ENCODE measurements at places on chromosomes 7 and 10.

- no peak for DNase-seq
These were observed 10.8 kb downstream of the BTRC start for GRCh38 chr10:101364721-101365120.

- DNase-seq, result no peak
These were observed 351.4 kb downstream of the MDFIC start for GRCh38 chr7:115273139-115273772.

DNA sequence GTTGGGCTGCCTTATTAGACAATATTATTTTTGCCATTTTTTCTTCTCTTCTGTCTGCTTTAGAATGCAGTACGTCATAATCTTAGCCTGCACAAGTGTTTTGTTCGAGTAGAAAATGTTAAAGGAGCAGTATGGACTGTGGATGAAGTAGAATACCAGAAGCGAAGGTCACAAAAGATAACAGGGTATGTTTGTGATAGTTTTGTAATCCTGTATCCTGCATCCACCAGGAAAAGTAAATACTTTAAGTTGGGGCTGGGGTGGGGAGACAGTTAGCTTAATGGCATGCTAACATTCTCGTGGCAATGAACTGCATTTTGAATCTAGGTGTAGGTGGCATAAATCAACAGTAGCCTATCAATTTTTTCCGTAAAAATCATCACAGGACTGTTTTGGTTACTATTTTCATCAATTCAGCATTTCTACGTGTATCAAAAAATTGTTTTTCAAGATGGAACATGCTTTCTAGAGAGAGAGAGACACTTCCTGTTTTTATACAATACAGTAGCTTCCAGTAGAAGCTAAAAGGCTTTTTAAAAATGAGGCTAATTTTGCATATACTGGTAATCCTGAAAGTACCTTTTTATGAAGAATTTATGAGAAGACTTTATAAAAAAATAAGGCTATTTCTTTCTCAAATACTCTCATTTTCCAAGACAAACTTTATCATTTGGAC lies 247.5 kb downstream of the FOXP2 start:
- no peak for DNase-seq

- DNase-seq, result no peak
These were observed 197.7 kb upstream of the POT1 start for GRCh38 chr7:125127304-125127703.

All from AML-193 (cell line).